Fibroblast of pulmonary artery (primary cell): ENCODE measurements at places on chromosomes 12 and 14.

GRCh38 chr12:11307143-11307542 is 3.1 kb downstream of the PRB4 start:
- DNase-seq: no peak

GRCh38 chr14:64601571-64601970 is 51.8 kb downstream of the PPP1R36 start:
- no peak for DNase-seq

DNA sequence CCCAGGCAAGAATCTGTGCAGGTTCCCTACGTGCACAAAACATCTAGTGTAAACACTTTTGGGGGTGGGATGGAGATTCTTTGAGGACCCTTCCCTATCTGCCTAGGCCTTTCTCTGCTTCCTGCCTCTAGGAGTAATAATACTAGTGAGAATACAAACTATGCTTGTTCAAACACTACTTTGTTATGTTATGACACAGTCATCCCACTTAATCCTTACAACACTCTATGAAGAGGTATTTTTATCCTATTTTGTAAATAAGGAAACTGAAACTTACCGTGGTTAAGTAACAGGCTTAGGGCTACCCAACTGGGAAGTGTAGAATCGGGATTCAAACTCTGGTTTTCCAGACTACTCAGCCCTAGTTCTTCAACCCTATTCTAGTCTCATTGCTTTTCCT is 96.5 kb downstream of the KCNA5 start:
- DNase-seq: no peak

- no peak for DNase-seq
Measured at GRCh38 chr14:96989306-96989705, 192.1 kb downstream of the VRK1 start.

DNA sequence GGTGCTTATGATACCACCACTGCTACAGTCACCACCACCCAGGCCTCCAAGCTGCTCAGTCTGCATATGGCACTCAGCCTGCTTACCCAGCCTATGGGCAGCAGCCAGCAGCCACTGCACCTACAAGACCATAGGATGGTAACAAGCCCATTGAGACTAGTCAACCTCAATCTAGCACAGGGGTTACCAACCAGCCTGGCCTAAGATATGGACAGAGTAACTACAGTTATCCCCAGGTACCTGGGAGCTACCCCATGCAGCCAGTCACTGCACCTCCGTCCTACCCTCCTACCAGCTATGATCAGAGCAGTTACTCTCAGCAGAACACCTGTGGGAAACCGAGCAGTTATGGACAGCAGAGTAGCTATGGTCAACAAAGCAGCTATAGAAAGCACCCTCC is 55.1 kb downstream of the BRMS1L start:
- no peak for DNase-seq

DNA sequence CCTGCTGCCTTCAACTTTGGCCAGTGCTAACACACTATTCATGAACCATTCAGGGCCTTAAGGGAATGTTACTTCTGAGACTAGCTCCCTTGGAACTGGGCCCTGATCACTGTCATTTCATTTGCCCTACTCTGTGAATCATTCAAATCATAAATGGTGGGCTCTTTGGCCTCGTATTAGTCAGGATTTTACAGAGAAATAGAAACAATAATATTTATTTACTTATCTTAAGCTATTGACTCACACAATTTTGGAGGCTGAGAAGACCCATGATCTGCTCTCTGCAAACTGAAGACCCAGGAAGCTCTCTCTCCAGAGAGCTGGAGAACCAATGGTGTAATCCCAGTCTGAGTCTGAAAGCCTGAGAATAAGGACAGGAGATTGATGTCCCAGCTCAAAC is 398.5 kb downstream of the LRIG3 start:
- DNase-seq: no peak
